ENCODE measurements at places on chromosomes 2 and 18.
A peak's percentile ranks its signal among the peaks of the same experiment; 100 is the strongest.

DNA sequence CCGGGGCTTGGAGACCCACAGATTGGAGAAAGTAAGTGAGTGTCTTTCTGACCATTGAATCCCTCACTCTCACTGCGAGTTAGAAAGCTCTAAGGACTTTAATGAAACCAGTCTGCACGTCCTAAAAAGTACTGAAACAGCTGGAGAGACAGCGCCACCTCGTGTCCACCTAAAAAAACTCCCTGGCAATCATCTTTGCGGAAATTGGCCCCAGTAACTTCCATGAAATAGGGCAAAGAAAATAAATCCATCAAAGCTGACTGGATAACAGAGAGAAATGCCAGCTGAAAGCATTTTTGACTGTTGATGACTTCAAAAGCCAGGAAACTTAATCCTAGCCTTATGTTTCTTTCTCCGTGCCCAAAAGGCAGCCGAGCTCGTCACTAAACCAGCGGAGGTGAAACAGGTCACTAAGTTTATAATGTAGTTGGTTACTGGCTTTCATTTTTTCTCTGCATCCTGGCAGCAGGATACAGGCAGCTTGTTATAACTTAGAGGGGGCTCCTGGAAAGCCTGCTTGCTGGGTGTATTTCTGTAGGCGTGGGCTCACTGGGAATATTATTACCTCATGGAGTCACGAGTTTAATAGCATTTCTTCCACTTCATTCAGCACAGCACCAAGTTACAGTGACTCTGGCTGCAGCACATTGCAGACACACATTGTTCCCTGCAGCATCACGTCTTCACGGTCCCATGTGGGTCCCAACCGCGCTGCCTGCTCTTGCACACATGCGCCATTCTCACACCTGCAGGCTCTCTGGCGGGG is 266.5 kb downstream of the HRH4 start:
- peak; percentile 9 for DNase-seq

DNA sequence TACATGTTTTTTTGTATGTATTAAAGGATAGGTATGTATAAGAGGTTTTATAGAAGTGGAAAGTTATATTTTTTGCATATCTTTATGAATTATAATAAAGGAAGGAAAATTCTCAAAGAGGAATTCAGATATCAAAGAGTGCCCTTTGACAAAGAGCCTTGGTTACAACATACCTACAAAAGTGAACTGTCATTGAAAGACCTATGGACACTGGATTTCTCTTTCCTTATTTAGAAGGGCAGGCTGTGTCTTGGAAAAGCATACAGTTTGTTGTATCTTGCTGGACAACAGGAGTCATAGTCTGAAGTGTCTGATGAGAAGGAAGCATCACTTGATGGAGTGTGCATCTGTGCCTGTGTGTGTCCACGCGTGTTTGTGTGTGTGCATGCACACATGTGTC is 15.2 kb downstream of the UGT1A10 start:
- DNase-seq = no peak

DNA sequence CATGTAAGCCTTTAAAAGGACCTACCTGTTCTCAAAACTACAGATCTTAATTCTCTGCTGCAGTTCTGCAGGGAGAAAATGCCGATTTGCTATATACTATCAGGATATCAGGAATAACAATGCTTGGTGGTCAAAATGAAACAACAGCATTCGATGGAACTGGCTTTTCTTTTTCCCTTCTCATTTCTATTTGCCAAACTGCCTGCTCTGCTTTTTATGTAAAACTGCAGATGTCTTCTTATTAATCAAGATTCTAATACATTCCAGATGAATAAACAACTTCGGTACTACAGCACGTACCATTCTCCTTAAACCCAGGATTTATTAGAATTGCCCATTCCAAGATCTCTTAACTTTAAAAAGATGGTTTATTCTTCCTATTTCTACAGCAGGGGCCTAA is 100.9 kb downstream of the ZNF521 start:
- no peak for DNase-seq

DNA sequence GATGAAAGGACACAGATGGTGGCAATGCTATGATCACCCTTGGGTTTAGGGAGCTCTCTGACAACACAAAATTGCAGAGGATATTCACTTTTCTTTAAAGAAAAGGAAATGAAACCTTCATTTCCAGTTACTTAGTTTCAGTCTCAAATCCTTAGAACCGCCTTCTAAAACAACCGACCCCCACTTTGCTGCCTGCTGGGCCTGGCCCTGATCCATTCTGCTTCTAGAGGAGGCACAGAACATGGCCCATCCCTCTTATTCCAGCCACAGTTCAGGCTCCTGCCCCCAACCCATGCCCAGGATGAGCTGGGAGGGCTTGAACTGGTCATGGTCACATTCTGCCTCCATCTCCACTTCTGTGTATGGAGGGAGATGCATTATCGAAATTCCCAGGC is 311.6 kb downstream of the EN1 start:
- DNase-seq = no peak

DNA sequence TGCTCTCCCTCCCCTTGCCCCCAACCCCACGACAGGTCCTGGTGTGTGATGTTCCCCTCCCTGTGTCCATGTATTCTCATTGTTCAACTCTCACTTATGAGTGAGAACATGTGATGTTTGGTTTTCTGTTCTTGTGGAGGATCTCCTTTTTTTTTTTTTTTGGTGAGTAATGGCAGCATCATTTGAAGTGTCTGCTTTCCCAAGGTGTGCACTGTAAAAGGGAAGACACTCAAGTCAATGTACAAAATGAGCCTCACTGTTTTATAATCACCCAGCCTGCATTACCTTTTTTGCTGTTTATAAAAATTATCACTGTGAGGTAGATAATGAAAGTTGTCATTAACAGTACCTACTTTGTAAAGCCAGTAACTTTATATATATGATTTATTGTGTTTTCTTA is 56.9 kb downstream of the INSIG2 start:
- DNase-seq = no peak

- DNase-seq = no peak
Measured at GRCh38 chr2:74079522-74080341, 68.0 kb downstream of the BOLA3 start.

DNA sequence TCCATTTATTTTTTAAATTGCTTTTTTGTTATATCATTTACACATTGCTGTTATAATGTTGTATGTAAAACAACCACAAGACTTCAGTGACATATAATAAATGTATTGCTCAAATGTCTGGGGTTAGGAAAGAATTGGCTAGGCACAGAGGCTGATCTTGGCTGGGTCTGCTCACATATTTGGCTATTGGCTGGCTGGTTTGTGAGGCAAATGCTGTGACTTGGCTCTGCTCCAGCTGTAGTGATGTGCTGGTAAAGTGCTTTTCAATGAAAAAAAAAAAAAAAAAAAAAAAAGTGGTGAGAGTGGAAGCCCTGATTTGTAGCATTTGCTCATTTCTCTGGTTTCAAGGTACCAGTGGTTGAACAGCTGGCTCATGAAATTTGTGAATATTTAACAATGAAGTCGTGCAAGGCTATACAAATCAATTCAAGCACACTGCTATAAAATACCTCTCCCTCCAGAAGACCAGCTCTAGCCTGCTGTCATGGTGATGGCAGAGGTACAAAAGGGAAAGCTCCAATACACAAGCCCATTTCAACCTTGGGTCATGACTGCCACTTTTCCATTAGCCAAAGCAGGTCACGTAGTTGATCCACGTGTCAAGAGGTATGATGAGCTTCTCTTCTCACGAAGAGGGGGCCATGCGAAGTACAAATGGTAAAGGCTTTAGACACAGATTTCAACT is 43.7 kb upstream of the RIT2 start:
- DNase-seq = no peak
